ENCODE measurements at places on chromosomes 5 and 9.
A peak's percentile ranks its signal among the peaks of the same experiment; 100 is the strongest.

- DNase-seq: no peak
Observed at GRCh38 chr5:151547364-151547763, 43.8 kb downstream of the FAT2 start.

DNA sequence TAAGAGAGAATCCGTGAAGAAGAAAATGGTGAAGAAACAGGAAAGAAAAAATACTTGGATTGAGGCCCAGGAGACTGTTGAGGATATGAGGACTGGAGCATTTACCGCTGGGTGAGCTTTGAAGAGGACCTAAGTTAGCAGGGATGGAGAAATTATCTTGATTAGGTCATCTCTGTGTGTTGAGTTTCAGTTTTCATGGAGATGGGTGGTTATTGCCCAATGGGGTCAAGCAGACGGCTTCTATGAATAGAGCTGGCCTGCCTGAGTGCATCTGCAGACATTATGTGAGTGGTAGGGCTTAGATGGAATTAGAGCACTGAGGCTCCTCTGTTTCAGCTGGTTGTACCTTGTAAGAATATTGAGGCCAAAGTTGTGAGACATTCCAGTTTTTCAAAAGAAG, 245.4 kb upstream of the FBXL7 start:
- DNase-seq: no peak

DNA sequence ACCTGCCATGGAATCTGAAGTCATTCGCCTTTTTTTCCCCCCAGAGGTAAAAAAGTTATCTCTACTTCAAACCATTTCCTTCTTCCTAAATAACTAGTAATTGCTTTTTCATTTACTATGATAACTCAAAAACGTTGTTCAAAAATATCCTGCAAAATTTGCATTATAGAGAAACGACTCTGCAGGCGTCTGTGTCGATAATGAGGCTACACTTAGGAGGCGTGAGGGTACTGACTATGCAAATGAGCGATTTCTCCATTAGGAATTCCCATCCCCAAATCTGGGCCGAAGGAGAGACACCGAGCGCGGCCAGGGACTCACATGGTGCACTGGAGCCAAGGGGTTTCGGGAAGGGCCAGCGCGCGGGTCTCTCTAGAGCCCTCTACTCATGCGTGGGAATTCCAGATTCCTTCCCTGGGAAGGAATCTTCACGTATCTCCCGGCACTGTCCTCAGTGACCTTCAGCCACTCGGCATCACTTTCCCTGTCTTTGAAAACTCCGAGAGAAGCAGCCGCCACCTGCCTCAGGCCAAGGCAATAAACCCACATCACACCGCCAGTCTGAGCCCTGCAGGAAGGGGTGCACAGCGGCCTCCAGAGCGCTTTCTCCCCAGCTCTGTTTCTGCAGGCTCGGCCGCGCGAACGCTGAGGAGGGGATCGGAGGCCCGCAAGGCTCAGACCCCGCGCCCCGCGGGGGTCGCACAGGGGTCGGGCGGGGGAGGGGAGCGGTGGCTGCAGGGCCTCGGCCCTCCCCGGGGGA, 718 bp upstream of the DENND4C start:
- peak; percentile 89 for DNase-seq

- no peak for DNase-seq
Observed at GRCh38 chr5:57780306-57780960, 297.8 kb upstream of the ACTBL2 start.

GRCh38 chr5:106956886-106957285, 713.9 kb downstream of the EFNA5 start:
- no peak for DNase-seq

- DNase-seq: no peak
Observed at GRCh38 chr9:92170848-92171247, 55.6 kb upstream of the SPTLC1 start.

DNA sequence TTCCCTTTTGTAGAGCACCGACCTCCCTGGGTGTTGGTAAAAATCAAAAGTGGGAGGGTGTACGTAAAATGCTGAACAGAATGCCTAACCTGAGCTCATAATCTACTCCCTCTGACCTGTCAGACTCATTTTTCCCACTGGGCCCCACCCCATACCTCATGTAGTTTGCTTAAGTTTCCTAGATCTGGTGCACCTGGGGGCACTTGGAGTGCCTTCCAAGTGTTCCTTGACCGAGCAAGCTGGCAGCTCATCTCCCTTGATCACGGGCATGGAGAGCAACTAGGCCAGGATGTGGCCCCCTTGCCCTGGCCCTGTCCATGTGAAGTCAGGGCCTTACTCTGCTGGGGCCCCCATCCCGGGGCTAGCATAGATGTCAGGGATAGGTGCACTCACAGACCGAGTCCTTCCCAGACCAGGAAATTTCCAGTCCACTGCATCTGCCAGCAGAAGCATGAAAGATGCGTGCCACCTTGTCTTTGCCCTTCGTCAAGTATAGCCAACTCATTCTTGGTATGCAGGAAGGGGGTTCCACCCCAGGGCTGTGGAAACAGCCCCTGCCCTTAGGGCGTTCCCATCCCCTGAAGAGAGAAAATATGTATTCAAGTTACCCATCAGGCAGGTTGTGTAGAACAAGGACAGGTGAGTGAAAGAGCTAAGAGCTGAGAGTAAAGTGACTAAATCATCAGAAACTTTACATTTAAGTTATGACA, 41.9 kb downstream of the SLC22A5 start:
- DNase-seq: no peak

GRCh38 chr9:33117796-33118195, 41.3 kb upstream of the SMU1 start:
- DNase-seq: no peak

DNA sequence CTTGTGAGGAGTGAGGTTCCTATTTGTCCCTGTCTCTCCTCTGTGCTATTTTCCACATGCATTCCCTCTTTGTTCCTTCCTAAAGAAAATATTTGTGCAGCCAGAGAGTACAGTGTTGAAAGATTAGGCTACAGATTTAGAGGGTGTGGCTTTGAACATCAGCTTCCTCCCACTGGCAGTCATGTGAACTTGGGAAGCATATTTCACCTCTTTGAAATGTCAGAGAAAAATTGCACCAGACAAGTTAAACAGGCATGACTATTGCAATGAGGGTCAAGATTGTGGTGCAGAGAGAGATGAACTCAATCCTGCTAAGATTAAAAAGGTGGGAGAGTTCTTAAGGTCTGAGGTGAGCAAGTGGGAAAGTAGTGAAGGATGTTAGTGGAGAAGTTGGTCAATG, 641.0 kb downstream of the DNAH5 start:
- no peak for DNase-seq

- no peak for DNase-seq
Observed at GRCh38 chr5:96765043-96765442, 42.7 kb downstream of the ERAP1 start.

GRCh38 chr9:127308652-127309434, 44.3 kb downstream of the GARNL3 start:
- DNase-seq: no peak
